Activated CD4-positive, alpha-beta T cell treated with anti-CD3 and anti-CD28 coated beads, Interleukin-2, amount 50 U/mL, for 48 hours (primary cell): ENCODE measurements at places on chromosomes 11 and 22.

GRCh38 chr22:30865656-30866055, 102.9 kb downstream of the MORC2 start:
- no peak for DNase-seq

DNA sequence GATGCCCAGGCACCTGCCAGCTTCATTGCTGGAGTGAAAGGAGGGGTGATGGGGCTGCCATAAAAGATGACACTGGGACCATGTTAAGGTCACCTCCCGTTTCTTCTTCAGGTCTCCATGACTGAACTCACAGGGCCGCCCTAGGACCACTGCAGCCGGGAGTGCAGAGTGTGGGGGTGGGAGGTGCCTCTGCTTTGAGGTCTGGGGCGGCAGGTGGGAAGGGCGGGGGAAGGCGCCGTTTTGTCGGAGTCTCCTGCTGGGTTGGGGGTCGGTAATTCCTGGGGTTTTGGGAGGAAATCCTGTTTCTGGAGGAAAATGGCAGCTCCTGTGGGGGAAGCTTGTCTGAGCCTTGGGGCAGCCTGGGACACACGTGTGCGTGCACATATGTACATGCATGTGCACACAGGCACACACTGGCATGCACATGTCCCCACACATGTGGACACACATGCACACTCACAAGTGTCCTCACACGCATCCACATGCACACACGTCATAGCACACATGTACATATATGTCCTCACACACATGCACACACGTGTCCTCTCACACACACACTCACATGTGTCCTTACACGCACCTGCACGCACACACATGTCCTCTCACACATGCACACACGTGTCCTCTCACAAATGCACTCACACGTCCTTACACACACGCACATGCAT, 990.9 kb downstream of the BRD1 start:
- DNase-seq = no peak

DNA sequence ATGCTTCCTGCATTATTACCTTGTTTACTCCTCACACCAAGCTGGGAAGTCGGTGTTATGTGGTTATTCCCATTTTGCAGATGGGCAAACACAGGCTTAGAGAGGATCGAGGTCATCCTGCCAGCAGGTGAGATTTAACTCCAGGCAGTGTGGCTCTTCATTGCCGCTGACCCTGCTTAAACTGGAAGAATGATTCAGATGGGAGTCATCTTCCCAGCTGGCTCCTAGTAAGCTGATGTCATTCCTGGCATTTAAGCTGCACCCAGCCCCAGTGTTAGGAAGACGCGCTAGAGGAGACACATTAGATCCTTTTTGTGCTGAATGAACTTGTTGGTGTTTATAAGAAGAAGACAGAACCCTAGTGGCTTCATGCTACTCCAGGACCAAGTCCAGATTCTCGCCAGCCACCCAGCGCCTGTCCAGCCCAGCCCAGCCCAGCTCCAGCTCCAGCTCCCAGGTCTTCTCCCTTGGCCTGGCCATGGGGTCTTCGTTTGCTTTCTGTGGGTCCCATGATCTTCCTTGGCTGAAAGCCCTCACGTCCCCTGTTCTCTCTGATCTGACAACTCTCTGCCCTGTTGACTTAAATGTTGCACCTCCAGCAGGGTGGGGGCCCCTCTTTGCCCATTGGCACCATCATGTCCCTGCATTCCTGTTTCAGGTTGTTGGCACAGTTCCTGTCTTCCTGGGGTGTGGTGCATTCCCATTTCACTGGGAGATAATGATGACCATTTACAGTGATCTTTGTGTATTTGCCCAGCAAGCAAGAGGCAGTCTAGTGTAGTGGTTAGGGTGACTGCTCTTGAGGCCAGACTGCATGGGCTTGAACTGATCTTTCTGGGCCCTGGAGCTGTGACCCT, 13.6 kb downstream of the PARVB start:
- DNase-seq = no peak

DNA sequence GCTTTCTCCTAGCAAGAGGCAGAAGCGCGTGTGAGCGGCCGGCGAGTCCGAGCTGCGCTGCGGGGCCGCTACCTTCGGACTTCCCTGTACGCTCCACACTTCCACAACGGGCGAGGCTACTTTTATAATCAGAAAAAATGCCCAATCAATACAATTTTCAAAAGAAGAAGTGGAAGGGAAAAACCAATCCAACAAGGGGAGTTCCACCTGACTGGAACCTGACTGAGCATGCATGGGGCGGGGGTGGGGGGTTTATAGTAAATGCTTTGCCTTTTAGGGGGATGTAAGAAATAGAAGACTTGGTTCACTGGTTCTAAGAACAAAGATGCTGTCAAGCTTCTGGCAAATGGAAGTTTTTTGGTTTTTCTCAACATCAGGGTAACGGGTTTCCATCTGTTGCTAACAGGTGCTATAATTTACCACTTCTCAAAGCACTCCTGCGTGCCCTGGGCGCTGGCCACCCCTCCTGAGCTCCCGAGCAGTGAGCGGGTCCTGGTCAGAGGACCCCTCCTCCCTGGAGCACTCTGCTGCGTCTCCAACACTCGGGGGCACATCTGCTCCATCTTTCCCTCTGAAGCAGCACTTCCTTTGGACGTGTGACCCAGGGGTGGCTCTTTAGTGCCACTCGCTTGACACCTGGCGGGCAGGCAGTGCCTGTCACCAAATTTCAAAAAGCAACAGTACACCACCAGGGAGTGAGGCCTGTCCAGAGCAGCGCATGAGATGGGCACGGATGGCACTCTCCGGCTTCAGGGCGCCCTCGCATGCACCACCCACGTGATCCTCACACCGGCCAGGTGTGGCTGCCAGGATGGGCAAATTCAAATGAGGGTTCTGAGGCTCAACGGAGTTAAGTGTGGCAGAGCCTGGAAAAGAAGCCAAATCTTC, 21.6 kb upstream of the BID start:
- DNase-seq = no peak

GRCh38 chr22:50060441-50061140, 2.5 kb upstream of the TTLL8 start:
- no peak for DNase-seq
